Activated T-cell treated with anti-CD3 and anti-CD28 coated beads for 48 hours (primary cell): ENCODE measurements at places on chromosomes 6 and 20.

GRCh38 chr6:167148021-167148420, 9.8 kb downstream of the GPR31 start:
- no peak for DNase-seq

- no peak for DNase-seq
Observed at GRCh38 chr20:38049800-38050199, 16.3 kb downstream of the RPRD1B start.

- no peak for DNase-seq
Observed at GRCh38 chr6:88677356-88677755, 286.1 kb downstream of the RNGTT start.

DNA sequence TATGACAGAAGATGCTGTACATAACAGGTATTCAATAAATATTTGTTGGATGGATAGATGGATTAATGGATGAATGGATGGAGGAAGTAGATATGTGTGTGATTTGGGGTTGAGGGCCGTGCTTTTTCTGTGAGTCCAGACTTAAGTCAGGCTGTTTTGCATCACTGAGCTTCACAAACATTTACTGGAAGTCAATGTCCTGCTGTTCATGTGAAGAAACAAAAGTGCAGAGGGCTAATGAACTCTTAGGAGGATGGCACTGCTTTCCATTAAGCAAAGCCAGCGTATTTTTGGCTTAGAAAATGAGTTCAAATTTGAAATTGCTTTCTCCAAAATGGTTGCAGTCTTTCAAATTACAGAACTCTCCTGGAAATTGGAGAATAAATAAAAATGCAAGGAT, 260.6 kb upstream of the SASH1 start:
- DNase-seq, result no peak

DNA sequence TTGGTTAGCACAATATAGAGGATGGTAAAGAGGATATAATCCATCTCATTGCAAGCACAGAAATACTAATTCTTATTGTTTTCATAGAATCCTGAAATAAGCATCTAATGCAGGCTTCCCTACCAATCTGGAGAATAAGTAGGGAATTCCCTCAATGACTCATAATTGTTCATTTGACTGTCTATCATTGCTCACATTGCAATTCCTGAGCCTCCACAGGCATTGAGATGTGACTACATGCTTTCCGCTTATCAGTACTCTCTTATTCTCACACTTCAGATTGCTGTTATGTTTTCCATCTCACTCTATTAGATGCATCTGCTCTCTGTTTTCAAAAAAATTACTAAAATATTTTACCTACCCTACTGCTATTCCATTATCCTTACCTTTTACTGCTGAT, 216.2 kb upstream of the PRSS16 start:
- DNase-seq, result no peak

DNA sequence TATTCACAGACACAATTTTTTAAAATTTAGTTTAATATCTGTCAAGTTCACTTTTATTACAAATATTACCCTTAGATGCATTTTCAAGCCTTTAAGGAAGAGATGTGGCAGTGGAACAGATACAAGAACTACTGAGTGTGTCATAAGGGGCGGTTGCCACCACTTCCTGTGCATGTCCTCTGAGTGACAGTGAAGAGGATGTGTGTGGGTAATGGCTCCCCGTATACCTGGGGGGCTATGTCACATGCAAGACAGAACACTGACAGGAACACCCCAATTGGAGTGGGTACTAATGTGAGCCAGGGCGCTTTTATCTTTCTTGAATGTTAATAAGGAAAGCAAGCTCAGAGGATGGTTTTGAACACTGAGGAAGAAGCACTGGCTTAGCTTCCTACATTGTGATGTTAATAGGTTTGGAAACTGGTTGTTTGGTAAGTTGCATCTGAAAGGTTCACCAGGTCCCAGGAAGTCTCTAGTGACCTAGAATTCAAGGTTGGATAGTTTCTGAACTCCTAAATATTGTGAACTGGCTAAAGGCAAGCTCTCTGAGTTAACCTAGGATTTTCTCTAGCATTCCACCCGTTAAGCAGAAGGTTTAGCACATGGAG, 83.4 kb upstream of the ASF1A start:
- peak; percentile 27 for DNase-seq
